ENCODE measurements at places on chromosomes 7 and 10.

- no peak for DNase-seq
Observed at GRCh38 chr10:71622154-71622526, 97.4 kb downstream of the C10orf105 start.

DNA sequence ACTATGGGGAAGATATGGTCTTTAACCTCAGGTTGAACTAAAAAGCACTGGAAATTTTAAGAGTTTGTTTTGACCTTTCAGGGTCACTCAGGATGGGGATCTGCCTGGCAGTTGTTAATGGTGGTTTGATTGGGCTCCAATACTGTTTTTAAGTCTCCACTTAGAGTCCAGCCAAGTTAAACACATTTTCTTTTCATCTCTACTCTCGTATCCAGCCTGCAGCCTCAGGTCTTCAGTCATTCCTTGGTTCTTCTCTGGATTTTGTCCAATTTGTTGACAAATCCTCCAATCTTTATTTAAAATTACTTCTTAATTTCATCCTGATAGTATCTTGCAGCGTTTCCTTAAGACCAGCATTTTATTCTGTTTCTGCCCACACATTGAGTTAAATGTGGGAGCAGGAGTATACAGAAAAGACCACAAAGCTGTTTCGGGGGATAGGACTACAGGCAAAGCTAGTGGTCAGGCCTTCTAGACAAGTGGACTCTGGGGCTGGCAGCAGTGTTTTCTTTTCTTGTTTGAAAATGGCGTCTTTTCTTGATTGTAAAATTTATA is 133.2 kb upstream of the INHBA start:
- no peak for DNase-seq

DNA sequence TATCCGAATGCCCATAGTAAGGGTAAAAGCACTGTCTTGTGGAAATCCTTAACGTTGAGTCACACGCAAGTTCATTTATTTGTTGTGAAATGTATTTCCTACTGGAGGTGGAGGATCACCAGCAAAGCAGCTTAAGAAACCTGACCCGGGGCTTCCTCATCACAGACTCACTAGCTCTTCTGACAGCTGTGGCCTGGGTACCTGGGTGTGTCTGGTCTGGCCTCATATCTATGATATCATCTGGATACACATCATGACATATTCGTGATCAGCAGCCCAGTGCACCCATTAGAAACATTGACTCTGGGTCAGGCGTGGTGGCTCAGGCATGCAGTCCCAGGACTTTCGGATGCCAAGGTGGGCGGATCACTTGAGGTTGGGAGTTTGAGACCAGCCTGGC is 8.8 kb downstream of the DRGX start:
- no peak for DNase-seq

- DNase-seq: no peak
Observed at GRCh38 chr10:78756604-78757343, 312.0 kb upstream of the ZMIZ1 start.

Data from T-helper 1 cell (primary cell).